ENCODE measurements at places on chromosomes 11 and 22.

DNA sequence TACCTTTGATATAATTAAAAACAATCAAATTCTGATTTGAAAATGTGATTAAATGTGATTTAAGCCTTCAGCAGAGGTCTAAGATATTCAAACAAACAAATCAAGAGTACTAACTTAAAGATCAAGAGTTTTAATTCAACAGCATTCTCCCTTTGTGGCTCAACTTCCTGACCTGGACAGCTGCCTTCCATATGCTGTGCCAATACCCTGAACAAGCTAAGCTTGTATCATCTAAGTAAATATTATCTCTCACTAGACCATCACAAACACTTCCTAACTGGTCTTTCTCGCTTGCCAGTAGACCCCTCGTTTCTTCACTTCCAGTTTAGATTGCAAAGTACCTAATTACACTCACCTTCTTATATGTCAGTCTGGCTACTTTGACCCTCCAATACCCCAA is 35.9 kb upstream of the P4HA3 start:
- no peak for DNase-seq

DNA sequence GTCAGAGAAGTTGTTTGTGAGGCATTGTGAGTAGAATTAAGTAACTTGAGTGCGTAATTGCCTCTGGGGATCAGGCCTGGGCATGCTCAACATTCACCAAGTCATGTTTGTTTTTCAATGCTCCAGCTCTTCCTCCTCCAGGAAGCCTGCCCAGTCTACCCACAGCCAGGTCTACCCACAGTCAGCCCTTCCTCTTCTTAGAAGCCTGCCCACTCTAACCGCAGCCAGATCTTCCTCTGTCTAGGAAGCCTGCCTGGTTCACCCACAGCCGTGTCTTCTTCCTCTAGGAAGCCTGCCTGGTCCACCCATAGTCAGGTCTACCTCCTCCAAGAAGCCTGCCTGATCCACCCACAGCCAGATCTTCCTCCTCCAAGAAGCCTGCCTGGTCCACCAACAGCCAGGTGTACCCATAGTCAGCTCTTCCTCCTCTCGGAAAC is 25.0 kb downstream of the LRP5 start:
- no peak for DNase-seq

- peak; percentile 65 for DNase-seq
Observed at GRCh38 chr11:7222619-7223018, 29.1 kb upstream of the SYT9 start.

GRCh38 chr11:36458129-36458915 is 51.8 kb downstream of the TRAF6 start:
- no peak for DNase-seq

DNA sequence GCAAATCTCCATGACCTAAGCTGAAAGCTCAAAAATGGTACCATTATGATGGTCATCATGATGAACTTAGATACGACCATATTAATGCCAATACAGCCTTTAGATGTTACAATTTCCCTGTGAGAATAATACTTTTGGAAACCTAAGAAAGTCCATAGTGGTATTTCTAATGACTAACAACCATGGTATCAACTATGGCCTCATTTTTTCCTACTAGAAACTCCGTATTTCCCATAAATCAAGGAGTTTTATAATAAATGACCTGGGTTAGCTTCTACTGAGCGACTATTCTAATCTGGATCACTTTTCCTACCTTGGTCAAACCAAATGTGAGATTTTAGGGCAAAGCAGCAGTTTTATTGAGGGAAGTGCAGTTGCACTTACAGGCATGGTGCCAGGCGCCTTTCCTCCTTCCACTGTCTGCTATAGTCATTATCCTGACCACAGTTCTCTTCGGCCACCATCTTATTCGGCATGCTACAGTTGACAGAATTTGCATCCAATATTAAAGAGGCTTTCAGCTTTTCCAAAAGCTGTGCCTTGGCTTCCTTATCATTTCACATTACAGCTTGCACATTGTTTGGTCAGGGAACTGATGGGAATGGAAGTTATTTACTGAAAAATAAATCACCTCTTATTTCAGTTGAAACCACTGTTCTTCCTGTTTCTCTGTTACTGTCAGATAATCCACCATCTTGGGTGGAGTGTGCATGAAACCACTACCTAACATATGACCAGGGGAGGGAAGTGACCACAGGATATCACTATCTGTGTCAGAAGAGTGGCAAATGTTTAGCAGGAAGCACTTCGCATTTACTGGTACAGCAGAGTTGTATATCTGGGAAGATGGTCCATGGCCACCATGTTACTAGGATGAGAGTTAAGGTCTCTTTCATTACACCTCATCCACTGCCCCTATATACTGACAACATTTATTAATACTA is 74.5 kb upstream of the PICALM start:
- DNase-seq: no peak

DNA sequence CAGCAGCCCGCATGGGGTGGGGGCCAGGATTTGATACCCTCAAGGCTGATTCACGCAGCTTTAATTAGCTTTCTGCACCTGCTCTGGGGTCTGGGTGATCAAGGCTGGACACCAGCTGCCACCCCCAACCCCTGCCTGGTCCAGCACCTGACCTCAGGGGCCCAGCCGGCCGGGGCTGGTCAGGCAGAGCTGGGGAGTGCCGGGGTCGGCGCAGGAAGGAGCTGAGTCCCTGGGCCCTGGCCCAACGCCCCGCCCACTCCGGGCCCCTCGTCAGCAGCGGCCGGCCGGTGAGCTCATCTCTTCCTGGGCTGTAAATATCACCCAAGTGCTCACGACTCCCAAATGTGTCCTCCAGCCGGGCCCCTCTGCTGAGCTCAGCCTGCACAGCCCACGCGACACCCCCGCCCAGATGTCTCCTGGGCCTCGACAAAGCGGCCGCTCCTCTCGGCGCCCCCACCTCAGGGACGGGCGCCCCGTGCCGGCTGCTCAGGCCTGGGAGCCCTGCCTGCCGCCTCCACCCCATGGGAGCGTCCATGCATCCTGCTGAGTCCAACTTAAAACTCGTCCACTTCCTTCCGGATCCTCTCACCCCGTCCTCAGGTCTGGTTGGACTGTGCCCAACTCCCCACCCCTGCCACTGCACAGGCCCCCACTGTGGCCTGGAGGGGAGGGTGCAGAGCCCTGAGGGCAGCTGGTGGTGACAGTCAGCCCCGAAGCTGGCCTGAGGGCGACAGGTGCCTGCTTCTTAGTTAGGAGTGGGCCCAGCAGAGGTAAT is 29.0 kb downstream of the RTN4R start:
- peak; percentile 87 for DNase-seq

DNA sequence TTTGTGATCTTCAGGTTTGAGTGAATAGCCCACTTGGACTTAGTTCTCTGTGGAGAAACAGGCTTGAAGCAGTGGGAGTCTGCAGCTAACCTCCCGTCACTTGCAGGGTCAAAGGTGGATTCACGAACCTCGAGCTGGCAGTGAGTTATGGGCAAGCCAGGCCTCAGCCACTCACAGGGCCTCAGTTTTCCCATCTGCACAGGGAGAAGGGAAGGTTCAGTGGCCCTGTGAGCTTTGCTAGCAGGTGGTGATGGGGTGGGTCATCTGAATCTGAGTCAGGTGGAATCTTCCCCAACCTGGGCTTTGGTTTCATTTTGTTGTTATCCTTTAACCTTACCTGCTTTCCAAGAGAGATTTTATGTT is 86.6 kb upstream of the GRIK4 start:
- DNase-seq: no peak

DNA sequence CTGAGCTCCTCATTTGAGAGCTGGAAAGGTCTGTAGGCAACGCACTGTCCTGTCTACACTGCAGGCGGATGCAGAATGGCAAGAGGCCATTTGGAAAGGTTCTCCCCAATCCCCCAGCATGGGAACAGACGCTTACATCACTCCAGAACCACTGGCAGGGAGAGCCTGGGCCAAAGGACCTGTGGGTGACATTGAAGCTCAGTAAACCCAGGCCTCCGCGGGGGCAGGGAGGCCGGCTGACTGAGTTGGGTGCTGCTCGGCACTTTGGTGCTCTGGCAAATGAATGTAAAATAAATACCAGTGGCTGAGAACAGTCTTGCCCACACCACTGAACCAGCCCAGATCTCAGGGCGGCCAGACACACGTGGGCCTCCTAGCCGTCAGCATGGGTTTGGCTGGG is 22.4 kb downstream of the TOM1 start:
- no peak for DNase-seq

DNA sequence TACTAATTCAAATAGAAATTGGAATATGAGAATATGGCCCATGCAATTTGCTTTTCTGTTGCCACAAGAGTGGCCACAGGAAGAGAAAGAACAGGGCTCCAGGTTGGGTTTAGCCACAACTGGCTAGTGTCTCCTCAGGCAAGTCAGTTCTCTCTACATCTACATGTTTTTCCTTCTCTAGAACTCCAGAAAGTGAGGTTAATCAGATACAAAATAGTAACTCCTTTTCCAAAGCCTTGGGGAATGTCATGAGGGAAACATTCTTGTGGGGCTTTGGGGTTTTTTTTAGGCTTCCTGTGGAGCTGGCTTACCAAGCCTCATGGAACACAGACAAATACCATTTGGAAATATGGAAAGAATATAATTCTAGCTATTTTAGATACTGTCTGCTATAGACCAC is 161.6 kb downstream of the NAV2 start:
- no peak for DNase-seq

DNA sequence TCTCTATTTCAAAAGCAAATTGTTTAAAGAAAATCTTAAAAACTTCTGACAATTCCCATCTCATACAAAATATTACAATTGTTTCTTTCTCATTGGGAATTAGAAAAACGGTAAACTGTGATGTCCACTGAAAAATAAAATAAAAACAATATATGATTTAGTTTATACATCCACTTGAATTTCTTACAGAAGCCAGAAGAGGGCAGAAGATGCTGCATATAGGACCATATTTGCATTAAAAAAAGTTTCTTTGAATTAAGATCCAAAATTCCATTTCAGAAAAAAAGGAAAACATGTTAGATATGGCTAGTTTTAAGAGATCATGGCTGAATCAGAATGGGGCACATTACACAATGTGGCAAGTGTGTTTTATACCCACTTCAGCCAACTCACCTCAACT is 39.3 kb upstream of the LRRC4C start:
- DNase-seq: no peak

All from NCI-H524 (cell line).